ENCODE measurements at places on chromosomes 13 and 19.

- peak; percentile 97 for DNase-seq
Observed at GRCh38 chr19:43532962-43533545, at the start of gene ZNF575. Gene ZNF575 (plus strand): TSS chr19:43533188. CDS start chr19:43534423, 1,235 bp downstream.

DNA sequence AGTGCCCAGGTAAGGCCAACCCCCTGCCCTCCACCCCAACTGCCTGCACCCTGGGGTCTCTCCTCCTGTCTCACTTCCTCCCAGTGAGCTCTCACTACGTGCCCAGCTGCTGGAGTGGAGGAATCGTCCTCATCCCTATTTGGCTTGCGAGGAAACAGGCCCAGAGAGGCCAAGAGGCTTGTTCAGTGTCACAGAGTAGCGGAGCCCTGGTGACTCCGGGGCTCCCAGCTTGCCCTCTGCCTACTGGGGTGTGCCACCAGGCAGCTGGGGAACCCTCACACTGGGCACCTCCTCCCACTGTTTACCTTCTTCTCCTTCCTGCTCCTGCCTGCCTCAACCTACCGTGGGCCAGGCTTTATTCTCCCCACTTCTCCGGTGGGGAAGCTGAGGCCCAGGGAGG lies 5.6 kb downstream of the TMED1 start:
- DNase-seq, result no peak

GRCh38 chr13:76029088-76029487 lies 393.0 kb downstream of the LMO7 start:
- DNase-seq, result no peak

GRCh38 chr13:66842766-66843165 lies 387.4 kb downstream of the PCDH9 start:
- no peak for DNase-seq

- no peak for DNase-seq
Observed at GRCh38 chr13:34776390-34776981, 165.6 kb upstream of the NBEA start.

DNA sequence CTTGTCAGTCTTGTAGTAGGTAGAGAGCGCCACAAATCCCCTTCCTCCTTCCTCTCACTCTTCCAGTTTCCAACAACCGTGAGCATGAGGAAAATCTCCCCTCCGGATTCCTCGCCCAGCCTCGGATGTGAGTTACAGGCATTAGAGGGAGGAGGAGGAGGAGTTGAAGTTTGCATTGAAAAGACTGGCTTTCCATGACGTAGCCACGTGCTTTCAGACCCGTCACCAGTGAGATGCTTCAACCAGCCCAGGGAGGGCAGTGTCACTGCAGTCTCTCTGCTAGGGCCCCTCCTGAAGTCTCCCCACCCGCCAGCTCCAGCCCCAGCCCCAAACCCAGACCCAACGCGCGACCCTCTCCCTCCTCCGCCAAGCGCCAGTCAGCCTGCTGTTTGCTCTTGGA lies 442 bp upstream of the FGF14 start:
- DNase-seq, result peak; percentile 49

DNA sequence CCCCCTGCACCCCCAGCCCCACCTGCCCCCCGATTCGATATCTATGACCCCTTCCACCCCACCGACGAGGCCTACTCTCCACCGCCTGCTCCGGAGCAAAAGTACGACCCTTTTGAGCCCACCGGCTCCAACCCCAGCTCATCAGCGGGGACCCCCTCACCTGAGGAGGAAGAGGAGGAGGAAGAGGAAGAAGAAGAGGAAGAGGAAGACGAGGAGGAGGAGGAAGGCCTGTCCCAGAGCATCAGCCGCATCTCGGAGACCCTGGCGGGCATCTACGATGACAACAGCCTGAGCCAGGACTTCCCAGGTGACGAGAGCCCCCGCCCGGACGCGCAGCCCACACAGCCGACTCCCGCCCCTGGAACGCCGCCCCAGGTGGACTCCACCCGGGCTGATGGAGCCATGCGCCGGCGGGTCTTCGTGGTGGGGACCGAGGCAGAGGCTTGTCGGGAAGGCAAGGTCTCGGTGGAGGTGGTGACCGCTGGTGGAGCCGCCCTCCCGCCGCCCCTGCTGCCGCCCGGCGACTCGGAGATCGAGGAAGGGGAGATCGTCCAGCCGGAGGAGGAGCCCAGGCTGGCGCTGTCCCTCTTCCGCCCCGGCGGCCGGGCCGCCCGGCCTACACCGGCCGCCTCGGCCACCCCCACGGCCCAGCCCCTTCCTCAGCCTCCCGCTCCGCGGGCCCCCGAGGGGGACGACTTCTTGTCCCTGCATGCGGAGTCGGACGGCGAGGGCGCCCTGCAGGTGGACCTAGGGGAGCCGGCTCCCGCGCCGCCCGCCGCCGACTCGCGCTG lies 9.2 kb downstream of the SCAF1 start:
- no peak for DNase-seq

All from fibroblast of skin of scalp (primary cell).